ENCODE measurements at places on chromosomes 5 and 9.

DNA sequence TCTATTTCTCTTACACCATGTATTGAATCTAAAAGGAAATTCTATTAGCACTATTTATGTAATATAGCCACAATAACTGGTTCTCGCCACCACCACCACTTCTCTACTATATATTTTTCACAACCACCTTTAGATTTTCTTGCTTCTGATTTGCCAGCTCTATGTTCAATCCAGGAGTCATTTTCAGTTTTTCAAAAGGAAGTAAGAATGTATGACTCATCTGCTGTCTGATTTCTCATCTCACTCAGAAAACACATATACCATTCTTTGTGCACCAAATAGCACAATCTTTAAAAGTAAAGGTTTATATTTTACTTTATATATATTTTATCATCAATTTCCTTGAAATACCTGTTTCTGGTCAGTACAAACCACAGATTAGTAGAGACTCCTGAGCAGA, 1127.5 kb downstream of the TAF11L14 start:
- no peak for DNase-seq

- DNase-seq, result no peak
Measured at GRCh38 chr5:41641621-41642020, 131.2 kb upstream of the PLCXD3 start.

GRCh38 chr9:131385296-131385695, 8.6 kb upstream of the PRRC2B start:
- DNase-seq, result no peak

GRCh38 chr5:162289489-162289888, 221.9 kb downstream of the GABRG2 start:
- no peak for DNase-seq

- DNase-seq, result no peak
Measured at GRCh38 chr9:135896205-135896604, 11.1 kb downstream of the CAMSAP1 start.

DNA sequence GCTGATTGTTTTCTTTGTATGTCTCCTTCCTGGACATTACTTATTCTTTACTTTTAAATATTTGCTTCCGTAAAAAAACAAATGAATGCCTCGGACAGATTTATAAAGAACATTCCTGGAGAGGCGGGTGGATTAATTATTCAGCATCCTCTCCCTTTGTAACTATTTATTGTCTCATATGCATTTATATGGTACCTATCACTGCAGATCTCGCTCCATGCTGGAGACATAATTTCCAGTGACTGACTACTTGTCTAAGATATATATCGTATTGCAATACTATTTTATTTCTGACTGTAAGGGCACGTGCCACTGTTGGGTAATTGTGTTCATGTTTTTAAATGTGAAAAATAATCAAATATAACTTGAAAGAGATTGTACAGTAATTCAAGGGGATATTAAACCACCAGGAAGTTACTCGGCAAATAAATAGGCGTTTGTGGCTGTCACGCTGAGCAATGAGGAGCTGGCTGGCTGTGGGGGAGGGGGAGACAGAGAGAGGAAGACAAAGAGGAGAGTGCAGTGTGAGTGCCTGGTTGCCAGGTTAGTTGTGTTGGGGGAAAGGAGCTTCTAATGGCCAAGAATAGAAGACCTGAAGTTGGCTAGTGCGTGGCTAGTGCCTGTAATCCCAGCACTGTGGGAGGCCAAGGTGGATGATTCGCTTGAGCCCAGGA, 131.8 kb upstream of the GABRP start:
- no peak for DNase-seq

DNA sequence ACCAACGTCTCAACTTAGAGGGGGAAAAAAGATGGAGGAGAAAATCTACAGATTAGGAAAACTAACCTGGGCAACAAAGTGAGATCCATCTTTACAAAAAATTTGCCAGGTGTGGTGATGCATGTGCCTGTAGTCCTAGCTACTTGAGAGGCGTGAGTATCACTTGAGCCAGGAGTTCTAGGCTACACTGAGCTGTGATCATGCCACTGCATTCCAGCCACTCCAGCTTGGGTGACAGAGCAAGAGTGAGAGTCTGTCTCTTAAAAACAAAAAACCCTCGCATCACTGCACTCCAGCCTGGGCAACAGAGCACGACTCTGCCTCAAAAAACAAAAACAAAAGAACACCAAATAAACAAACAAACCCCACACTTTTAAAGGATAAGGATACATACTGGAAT, 98.1 kb upstream of the NR5A1 start:
- no peak for DNase-seq

DNA sequence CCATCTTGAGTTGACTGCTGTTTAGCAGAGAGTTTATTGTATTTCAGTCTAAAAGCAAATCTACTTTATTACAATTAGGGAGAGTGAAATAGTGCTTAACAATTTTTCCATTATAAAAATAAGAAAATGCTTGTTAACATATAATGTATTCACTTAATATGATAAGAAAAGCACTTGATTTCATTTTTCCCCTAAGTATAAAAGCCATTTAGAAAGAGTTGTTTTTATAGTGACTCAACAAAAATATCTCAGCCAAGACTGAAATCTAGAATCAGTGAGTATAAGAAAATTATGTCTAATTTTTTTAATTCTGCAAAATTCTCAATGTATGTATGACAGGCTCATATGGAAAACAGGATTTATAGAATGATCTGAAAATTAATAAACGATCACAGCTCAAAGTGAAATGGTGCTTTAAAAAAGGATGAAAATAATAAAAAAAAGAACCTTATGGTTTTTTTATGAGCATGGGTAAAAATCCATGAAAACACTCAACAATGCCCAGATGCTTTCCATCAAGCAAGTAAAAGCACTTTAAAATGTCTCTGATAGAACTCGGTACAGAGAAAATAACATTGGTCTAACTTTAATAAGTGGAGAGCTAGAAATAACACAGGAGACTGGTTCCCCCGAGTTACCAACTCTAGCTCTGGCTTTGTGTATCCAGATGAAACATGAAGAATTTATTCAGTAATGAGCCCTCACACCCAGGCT, 1057.8 kb upstream of the WWC1 start:
- no peak for DNase-seq

DNA sequence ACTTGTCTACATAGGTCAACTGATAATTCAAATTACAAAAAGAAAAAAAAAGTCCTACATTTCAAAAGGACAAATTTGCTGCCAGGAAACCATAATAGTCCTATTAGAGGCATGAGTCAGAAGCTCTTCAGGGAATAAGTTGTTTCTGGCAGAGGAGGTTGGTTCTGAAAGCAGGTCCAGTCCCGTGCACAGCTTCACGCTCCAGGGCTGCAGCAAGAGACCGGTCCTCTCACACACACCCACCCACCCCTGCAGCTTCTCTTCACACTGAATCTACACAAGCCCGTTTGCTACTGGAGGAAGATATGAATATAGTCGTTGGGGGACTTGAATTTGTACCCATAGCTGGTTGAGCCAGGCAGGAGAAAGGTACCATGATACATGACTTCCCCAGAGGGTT, 36.9 kb upstream of the SLC1A3 start:
- DNase-seq, result no peak

DNA sequence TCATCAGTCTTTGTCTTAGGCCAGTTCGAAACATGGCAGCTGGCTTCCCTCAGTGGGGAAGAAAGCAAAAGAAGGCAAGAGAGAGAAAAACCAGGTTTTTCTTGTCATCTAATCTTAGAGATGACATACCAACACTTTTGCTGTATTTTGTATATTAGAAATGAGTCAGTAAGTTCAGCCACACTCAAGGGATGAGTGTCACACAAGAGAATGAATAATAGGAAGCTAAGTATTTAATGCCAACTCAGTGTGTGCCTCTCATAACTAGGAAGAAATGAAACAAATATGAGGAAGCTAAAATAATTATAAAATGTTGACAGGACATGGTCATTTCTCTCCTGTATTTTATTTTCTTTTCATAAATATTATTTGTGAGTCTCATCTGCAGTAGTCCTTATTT, 65.3 kb downstream of the CDH12 start:
- DNase-seq, result no peak

GRCh38 chr9:125904155-125904851, 157.1 kb downstream of the PBX3 start:
- DNase-seq, result no peak

DNA sequence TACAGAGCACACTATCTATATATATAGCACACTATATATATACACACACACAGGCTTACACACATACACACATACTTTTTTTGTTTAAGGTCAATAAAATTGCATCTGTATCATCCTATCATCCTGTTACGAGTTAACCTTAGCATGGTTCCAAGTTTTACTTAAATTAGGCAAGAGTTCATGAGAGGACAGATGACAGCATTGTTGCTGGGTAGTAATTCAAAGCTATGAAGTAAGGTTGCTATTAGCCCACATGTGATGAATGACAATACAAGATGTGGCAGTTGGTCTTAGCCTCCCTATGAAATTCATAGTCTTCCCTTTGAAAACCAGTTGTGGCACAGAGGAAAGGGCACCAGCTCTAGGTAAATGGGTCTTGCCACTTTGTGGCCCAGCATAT, 438.1 kb downstream of the ACTL7B start:
- no peak for DNase-seq

DNA sequence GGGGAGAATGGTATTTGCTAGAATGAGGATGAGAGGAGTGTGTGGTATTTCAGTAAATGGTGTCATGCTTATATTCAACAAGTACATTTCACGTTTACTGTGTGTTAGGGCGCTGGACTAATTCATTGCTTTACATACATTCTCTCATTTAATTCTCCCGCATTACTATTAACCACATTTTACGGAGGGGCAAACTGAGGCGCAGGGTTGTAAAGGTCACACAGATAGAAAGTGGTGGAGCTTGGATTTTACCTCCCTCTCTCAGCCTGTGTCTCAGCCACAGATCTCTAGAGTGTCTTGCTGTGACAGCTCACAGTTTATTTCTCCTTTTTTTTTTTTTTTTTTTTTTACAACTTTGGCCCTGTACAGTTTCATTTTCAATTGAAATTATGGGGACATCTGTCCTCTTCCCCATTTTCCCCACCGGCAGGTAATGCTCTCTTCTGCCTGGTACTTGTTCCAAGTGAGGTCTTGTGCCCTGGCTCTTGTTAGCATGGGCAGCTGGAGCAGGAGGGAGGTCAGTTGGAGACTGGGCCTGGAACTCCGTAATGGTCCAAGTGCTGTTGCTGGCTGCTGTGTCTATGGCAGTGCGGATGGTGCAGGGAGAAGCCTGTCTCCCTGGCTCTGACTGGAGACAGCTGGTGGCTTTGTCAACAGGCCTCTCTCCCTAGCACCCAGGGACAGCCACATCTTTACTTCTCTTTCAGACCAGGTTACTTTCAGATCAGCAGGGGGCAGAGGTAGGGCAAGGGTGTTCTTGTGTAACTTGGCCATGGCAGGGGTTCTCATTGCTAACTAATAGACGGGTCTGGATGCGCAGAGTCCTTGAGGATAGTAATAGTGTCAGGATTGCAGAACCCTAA, 20.5 kb upstream of the NDST1 start:
- DNase-seq, result no peak

DNA sequence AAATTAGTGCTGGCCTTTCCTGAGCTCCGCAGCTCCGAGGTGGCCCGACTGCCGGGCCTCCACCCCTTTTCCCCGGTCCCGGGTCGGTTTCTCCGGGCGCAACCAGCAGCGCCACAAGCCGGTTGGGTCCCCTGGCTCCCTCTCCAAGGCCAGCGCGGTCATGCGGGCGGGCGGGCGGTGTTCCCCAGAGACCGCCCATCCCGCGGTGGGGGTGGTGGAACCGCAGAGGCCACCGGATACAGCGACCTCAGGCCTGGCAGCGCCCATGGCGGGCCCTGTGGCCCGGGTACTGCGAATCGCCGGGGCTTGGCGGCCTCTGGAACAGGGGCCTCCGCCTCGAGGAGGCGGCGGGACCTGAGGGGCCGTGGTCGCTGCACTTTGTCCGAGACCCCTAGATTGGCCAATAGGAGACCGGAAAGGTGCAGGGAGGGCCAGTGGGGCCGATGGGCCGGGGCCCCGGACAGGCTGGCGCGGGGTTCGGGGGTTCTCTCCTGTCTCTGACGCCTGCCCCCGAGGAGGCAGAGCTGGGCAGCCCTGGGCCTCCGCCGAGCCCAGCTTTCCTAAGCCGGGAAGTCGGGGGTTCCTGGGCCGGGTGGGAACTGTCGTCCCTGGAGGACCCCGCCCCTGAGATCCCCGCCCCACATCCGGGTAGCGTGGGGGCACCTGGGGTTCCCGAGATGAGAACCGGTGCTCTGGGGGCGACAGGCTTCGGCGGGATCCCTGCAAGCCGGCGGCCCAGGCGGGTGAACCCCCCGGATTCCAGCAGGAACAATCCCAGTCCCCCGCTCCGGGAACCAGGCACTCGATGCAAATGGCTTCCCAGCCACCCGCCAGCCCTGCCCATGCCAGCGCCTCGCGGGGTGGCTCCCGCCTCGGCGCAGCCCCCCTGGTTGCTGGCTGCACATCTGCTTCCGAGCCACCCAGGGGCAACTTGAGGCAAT, 293.9 kb downstream of the ZSWIM6 start:
- no peak for DNase-seq

Data from activated T-cell treated with anti-CD3 and anti-CD28 coated beads for 24 hours (primary cell).